ENCODE measurements at places on chromosomes 7 and 10. TPM values are rescaled to one million over a fixed set of nuclear protein-coding genes. Genes with fewer than 3 reads are reported as not detected.

DNA sequence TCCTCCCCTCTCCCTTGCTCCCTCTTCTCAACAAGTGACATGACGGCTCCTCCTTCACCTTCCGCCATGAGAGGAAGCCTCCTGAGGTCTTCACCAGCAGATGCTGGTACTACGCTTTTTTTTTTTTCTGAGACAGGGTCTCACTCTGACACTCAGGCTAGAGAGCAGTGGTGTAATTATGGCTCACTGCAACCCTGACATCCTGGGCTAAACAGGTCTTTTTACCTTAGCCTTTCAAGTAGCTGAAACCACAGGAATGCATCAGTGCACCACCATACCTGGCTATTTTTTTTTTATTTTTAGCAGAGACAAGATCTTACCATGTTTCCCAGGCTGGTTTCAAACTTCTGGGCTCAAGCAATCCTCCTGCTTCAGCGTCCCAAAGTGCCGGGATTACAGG is 43.6 kb downstream of the MDH2 start:
- no peak for DNase-seq

DNA sequence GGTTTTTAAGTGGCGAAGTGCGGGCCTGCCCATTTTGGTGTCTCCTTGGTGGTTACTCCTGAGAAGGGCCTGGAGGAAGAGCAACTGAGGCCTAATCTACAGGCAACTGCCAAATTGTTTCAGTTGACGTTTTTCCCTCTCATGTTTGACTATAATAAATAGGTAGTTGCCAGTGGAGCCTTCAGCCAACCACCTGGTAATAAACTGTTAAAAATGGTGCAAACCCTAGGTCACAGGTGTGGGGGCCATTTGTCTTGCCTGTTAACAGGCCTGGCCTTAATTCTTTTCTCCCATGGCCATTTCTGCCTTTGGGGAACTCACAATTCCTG is 3.7 kb downstream of the IKZF1 start:
- DNase-seq = no peak

DNA sequence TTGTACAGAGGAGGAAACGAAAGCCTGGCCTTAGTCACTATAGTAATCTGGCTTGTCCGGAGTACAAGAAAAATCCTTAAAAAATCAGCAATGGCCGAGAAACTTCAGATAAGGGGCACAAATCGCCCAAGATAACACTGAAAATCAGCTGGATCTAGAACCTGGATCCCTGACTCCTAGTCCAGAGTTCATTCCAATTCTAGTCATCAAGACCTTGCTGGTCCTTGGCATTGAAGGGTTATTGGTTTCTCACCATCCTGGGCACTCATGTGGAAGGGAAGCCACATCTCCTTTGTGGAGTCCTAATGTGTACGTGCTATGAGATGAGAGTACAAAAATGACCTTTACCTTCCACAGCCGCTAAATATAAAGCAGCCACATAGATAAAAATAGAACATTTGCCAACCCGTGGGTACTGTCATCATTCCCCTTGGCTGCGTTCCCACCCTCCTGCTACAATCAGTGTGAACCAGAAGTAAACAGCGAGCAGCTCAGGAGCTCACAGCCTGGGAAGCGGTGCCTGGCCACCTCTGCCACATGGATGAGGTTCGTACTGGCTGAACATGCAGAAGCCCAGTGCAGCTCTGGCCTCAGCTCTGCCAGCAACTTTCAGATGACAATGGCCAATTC is 116.0 kb upstream of the PDLIM1 start:
- peak; percentile 68 for DNase-seq

DNA sequence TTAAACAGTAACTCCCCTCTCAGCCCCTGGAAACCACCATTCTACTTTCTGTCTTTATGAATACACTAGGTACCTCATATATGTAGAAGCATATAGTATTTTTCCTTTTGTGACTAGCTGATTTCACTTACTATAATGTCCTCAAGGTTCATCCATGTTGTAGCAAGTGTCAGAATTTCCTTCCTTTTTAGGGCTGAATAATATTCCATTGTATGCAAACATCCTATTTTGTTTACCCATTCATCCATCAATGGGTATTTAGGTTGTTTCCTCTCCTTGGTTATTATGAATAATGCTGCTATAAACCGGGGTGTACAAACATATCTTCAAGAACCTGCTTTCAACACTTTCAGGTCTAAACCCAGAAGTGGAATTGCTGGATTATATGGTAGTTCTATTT is 125.3 kb downstream of the SGMS1 start:
- no peak for DNase-seq

DNA sequence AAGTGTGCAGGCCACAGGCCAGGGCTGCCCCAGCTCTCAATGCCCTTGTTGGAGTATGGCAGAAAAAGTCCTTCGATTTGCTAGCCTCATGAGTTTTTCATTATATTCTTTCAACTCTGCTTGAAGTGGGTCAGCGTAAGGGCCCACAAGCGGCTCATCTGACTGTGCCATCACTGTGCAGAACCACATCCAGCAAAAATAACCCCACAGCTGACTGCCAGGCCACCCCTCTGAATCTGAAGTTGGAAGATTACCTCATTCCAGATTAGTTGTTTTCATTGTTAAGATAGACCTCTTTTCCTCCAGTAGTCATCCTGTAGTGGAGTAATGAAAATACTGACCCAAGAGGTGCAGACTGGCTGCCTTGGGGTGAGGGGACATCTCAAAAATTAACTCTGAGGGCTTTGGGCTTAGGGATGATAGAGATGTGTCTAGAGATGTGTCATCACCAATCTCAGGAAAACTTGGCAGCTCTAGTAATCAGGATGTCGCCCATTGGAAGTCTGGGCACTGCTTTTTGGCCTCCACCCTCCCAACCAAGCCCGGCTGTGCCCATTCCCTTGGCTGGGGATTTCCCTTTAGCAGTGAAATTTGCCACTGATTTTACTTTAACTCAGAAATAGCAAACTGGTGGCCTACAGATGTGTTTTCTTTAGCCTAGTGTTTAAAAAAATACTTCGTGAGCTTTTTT is 164.3 kb downstream of the LCOR start:
- no peak for DNase-seq

DNA sequence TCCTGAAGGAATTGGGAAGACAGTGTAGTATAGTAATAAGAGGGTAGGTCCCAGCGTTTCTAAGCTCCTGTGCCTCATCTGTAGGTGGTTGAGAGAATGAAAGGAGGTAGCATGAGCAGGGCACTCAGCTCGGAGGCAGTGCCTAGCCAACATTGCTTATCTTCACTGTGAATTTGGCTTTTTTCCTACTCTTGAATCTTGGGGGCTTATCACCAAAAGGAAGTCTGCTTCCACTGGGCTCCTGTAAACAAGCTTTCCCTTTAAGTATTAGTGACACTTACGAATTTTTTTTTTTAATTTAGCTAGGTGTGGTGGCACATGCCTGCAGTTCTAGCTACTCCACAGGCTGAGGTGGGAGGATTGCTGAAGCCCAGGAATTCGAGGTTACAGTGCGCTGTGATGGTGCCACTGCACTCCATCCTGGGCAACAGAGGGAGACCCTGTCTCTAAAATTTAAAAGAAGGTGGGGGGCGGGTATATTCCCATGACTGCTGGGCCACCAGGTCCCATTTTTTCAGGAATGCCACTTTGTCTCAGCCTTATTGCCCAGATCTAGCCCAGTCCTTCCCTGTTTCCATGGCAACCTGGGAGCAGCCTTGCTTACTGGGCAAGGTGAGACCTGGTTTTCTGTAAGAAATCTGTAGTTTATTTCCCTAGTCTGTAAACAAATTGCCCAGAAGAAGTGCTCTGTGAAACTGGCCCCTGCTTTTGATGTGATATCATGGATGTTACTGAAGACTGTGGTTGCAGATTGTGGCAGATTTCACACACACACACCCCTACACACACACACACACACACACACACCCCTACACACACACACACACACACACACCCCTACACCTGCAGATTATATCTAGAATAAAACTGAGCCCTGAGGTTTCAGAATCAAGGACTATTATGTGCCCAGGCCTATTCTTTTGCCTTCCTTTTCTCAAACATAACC is 19.4 kb downstream of the OGDH start:
- no peak for DNase-seq

GRCh38 chr7:73646785-73647724 is 20.6 kb upstream of the VPS37D start:
- no peak for DNase-seq

GRCh38 chr7:137276189-137276588 is 67.3 kb downstream of the PTN start:
- no peak for DNase-seq

- DNase-seq = no peak
These were observed 132.9 kb upstream of the PLXDC2 start for GRCh38 chr10:19683356-19683755.

- DNase-seq = no peak
These were observed 22.2 kb upstream of the AFAP1L2 start for GRCh38 chr10:114426476-114426875.

- peak; percentile 12 for DNase-seq
These were observed 1.4 kb downstream of the NDUFB8 start for GRCh38 chr10:100528123-100528886.

DNA sequence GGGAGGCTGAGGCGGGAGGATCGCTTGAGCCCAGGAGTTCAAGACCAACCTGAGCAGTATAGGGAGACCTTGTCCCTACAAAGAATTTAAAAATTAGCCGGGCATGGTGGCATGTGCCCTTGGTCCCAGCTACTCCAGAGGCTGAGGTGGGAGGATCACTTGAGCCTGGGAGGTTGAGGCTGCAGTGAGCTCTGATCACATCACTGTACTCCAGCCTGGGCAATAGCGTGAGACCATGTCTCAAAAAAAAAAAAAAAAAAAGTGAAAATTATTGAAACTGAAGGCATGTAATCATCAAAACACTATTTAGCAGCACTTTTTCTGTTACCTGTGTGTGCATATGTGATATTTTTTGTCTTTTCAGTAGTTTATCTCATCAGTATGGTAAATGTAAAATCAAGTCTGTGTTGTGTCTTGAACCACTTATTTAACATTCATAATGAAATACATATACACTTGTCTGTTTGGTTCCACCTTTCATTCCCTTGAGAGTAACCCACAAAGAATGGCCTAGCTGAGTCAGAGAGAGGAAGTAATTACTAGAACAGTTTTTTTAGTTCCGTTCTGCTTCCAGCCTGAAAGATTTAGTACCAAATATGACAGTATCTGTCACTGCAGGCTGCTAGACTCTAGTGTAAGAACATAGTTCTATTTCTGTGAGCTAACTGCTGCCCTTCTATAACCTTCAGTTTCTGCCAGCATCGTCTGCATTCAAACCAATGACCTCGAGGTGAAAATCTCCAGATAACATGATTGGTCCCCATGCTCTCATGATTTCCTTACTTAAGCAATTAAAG is 68.6 kb downstream of the MMRN2 start:
- DNase-seq = peak; percentile 79

DNA sequence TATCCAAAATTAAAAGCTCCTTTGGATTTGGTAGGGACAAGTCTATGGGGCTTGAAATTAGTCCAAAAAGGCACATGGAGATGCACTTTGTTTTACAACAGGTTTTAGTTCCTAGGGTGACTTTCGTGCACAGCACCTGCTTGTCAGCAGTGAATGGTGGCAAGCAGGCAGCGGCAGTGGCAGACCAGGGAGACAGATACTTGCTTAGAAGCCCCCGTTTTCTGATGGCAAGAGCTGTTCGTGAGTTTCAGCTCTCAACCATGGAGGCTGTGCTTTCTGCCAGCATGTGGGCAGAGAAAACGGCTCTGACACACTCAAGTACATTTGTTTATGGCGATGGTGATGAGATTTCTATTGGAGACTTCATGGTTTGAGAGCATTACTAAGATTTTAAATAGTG is 61.7 kb upstream of the SHH start:
- DNase-seq = no peak

- no peak for DNase-seq
These were observed 186.5 kb upstream of the SEMA3E start for GRCh38 chr7:83835424-83835823.

DNA sequence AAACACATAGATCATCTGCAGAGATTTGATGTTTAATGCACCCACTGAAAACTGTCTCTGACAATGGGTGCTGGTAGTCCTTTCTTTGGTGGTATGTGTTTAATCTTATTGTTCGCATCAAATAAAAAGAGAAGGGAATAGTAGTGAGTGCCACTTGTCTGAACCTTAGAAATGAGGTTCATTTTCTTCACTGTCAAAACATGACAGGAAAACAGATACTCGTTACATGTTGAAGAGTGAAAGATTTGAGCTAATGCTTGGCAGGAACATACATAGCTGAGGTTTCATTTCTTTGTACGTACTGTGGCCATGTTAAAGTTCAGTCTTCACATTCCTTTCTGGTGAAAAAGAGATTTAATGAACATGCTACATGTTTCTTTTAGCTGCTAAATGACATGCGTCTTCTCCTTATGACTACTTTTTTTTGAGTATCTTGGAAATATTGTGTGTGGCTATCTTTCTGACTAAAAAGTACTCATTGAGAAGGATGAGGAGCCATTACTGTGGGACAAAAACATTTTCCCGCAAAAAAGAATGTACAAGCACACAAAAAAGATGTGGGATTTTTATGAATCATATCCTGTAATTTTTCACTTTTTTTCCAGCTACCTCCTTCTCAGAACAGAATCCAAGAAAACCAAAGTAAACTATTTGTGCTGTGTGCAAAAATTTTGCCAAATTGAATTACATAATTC is 108.0 kb downstream of the TWIST1 start:
- peak; percentile 35 for DNase-seq

DNA sequence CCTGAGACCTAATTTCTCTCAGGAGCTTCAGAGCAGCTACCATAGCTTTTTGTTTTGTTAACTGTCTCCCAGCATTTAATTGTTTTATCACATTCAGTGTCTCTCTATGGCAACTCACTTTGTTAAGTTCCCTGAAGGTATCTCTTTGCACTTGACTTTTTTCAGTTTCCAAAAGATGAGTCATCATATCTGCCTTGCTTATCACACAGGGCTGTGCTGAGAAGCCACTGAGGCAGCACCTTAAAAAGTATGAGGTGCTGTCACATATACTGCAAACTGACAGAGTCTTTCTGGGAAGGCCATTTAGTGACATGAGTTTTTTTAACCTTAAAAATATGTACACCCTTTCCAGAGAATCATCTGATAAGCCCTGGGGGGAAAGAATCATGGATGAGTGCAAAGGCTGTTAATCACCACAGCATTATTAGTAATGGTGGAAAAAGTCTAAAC is 56.8 kb downstream of the PPP1R3C start:
- no peak for DNase-seq

The NCF1 gene
- not detected for total RNA-seq

The RAMP3 gene
- total RNA-seq = not detected

The DGKI gene
- total RNA-seq = 21.6 TPM

The TUBB8 gene
- total RNA-seq = not detected

The TMEM26 gene
- not detected for total RNA-seq

The FAM180A gene
- total RNA-seq = not detected

The ORC5 gene
- 58.7 TPM for total RNA-seq

The SRGN gene
- total RNA-seq = 135 TPM

The PNLIPRP3 gene
- total RNA-seq = 0.13 TPM
